ENCODE measurements at places on chromosomes 6 and 20. TPM values are rescaled to one million over a fixed set of nuclear protein-coding genes. Genes with fewer than 3 reads are reported as not detected.
A peak's percentile ranks its signal among the peaks of the same experiment; 100 is the strongest.

DNA sequence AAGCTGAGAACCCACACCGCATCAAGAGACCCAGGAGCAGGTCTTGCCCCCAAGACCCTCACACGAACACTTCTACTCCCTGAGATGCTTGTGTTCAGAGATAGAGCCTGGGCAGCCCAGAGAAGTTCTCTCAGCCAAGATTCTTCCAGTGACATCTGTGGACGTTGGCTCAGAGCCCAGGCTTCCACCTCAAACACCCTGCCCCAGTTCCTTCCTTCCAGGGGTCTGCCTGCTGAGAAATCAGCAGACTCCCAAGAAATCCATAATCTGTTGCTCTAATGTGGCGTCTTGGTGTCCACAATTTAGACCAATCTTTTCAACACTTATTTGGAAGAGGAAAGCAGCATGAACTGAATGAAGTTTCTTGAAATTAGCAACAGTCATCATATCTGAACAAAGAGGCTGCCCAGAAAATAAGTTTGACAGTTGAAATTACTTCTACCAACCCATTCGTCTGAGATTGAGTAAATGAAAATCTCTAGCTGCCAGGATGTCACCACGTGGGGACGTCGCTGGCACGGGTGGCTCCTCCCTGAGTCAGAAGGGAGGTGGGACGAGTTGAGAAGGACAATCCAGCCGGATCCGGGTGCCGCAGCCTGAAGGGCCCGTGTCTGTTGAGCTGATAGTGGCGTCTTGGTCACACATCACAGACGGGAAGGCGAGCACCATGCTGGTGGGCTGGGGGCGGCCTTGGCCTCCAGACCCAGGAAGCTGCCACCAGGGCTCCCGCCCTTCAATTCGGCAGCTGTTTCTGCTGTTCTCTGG lies 400.9 kb downstream of the TAF4 start:
- no peaks in the 10 kb centered on the region for H3K27me3 ChIP-seq
- H3K4me1 ChIP-seq = no peaks in the 10 kb centered on the region
- no peak for DNase-seq

Gene RIMS1
- 1.1 TPM for total RNA-seq

Gene FNDC11
- 2.8 TPM for total RNA-seq

Gene SIM1
- 0.14 TPM for total RNA-seq

Gene FAM83C
- total RNA-seq = not detected

DNA sequence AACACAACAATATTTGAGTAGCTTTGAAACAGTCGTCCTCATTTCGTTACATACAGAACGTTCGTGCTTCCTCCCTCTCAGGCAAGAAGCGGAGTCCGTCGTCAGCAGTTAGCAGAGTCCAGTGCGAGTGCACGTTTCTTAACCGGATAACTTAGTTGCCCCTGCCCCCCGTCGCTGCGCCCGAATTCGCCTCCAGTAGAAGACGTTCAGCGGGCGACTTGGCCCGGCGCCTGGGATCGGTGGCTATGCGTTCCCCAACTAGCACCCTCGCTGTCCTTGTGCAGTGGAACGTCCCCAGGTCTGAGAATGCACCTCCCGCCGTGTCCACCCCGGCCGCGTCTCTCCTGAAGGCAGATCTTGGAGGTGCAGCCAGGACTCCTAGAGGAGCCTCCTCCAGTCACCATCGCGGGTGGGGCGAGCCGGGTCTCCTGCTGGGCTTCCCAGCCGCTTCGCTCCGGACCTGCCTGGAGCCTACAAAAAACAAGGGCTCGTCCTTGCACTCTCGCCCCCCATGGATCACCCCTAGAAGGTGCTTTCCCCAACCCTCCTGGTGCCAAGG lies 910 bp upstream of the PCSK2 start:
- peak overlapping the region; percentile 90 for H3K4me3 ChIP-seq
- H3K27ac ChIP-seq = peak overlapping the region; percentile 36
- peaks cover 6% of the 10 kb centered on the region for H3K4me1 ChIP-seq

DNA sequence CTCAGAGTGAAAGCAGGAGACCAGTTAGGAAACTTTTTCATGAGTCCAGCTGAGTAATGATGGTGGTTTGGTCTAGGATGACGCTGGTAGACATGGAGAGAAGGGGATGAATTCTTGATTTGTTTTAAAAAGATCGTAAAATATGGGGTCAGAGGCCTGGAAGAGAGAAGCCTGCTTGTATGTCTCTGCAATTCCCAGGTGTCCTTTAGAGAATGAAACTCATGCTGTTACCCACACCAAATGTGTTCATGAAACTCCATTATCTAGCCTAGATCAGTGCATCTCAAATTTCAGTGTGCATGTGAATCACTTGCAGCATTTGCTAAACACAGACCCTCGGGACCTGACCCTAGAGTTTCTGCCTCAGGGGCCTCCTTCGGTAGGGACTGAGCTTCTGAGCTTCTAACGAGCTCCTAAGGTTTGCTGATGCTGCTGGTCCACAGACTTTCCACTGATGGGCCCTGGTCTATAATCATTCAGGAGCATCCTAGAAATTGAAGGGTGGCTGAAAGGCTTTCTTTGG lies 302.0 kb upstream of the PLCB4 start:
- H3K27me3 ChIP-seq = no peaks in the 10 kb centered on the region
- no peak overlapping the region for H3K27ac ChIP-seq
- peaks cover 7% of the 10 kb centered on the region for H3K4me1 ChIP-seq
- H3K4me3 ChIP-seq = no peak overlapping the region

DNA sequence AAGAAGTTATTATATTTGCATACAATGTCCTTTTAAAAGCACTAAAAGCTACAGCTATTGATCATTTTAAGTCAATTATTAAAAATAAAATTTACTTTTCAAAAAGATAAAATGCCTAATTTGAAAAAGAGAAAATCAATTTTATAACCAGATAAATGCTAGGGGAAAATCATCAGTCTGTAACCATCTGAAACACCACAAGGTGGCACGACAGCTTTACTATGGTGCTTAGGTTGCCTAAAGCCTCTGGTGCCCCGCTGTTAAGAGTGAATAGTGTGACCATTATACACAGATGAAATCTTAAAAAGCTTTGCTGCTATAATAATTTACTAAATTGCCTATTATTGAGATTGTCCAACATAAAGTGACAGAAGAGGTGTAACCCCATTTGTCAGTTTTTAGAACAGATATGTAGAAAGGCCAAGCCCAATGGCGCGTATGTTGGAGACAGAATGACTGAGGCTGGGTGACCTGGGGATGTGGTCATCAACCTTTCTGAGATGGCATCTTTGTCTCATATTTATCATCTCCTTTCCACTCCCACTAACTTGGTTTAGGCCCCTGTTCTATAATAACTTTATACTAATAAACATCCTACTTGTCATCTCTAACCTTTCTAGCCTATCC lies 100.8 kb downstream of the MOXD1 start:
- no peak overlapping the region for H3K27ac ChIP-seq
- no peak overlapping the region for H3K4me3 ChIP-seq
- H3K4me1 ChIP-seq = no peaks in the 10 kb centered on the region

DNA sequence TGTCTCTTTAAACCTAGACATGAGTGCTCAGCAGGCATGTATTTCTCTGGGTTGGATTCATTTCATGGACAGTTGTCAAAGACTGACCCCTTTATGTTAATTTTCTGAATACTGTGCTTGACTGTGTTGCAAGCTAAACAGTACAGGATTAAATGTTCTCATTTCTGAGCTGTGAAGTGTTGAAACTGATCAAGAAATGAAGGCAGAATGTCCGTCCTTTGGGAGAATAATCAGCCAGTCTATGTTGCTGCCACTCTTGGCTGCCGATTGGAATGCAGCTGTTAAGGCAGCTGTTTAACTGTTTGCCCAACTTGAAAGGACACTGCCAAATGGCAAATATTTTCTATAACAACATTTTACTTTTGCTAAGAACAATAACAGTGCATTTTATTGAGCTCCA lies 87.3 kb downstream of the CEP57L1 start:
- peaks cover 9% of the 10 kb centered on the region for H3K27me3 ChIP-seq
- no peak for DNase-seq
- H3K36me3 ChIP-seq = no peaks in the 10 kb centered on the region
- no peak overlapping the region for H3K4me3 ChIP-seq
- H3K4me1 ChIP-seq = peaks cover 27% of the 10 kb centered on the region

DNA sequence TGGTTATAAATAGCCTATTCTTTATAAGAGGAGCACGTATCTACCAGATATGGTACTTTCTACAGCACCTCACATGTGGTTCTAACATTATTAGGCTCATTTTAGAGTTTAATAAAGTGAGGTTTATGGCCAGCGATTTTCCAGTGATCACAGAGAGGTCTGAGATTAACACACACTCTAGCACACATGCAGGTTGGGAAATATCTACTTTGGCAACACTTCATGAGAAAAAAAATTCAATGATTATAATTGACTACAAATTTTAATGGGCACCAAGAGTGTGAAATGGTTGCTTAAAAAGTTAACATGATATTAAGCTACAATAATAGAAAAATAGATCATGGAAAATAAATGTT lies 693 bp upstream of the KLHL31 start:
- H3K36me3 ChIP-seq = no peaks in the 10 kb centered on the region
- H3K27ac ChIP-seq = no peak overlapping the region
- H3K27me3 ChIP-seq = peaks cover 9% of the 10 kb centered on the region
- DNase-seq = no peak
- H3K4me1 ChIP-seq = no peaks in the 10 kb centered on the region

Gene TUBB2B
- 253 TPM for total RNA-seq

Gene PRELID3B
- total RNA-seq = 47.0 TPM

DNA sequence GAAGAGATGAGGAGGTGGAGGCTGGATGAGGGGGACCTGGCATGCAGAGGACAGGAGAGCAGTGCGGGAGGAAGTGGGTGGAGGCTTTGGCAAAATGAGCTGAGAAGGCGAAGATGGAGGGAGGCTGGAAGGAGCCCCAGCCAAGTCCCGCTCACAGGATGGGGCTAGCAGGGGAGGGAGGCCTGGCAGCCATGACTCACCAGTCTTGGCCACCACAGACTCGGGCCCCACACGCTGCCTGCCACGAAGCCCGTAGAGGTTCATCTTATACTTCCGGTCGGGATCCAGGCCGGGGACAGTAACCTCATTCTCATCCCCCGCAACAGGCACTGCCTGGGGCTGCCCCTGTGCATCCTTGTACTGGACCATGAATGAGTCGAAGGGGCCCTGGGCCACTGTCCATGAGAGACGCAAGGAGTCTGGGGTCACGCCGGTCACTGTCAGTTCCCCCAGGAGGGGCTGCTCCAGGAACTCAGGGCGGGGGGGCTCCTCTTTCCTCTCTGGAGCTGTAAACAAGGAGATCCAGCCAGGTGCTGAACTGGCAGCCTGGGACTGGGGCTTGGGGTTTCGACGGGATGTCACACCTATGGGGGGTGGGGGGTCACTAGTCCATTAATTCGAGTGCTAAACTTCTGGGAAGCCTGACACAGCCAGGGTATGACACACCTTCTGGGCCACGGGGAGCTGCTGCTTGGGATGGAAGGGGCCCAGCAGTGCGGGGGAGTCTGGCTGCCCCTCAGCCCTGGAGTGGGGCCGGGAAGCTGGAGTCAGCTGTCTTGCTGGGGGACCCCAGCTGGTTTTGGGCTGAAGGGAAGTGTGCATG lies 27.8 kb downstream of the TNXB start:
- H3K27me3 ChIP-seq = peaks cover 4% of the 10 kb centered on the region
- DNase-seq = no peak
- H3K4me3 ChIP-seq = no peak overlapping the region
- H3K4me1 ChIP-seq = no peaks in the 10 kb centered on the region
- no peak overlapping the region for H3K27ac ChIP-seq

- no peak overlapping the region for H3K27ac ChIP-seq
- no peaks in the 10 kb centered on the region for H3K27me3 ChIP-seq
- no peaks in the 10 kb centered on the region for H3K36me3 ChIP-seq
- no peaks in the 10 kb centered on the region for H3K4me1 ChIP-seq
- no peak for DNase-seq
- no peak overlapping the region for H3K4me3 ChIP-seq
These were observed 394.4 kb downstream of the CDH4 start for GRCh38 chr20:61646453-61646852.

DNA sequence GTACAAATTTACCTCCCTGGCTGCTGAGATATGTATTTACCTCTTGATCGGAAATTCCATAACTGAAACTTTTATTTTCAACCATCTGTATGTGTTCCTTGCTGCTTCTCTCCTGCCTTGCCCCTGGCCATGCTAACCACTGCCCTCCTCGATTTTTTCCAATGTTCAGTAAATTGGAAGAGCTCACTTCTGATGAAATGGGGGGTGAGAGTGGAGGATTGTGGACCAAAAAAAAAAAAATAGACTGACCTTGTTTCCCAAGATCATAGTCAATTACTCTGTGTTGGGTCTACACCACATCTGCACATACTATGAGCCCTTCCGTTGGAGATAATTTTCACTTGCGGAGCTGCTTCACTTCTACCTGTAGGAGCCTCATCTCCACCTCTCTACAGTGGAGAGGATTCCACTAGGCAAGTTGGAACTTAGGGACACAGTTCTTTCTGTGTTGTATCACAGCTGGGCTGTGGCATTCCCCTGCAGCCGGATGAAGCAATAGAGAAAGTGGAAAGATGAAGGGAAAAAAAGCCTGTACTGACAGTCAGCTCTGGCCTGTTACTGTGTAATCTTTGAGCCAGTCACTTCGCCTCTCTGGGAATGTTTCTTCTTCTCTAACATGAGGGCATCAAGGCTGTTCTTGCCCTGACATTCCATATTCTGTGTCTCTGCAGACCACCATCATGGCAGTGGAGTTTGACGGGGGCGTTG lies 1.6 kb downstream of the PSMB9 start:
- H3K4me3 ChIP-seq = no peak overlapping the region
- H3K4me1 ChIP-seq = no peaks in the 10 kb centered on the region
- no peak for DNase-seq
- peaks cover 91% of the 10 kb centered on the region for H3K27me3 ChIP-seq
- H3K36me3 ChIP-seq = no peaks in the 10 kb centered on the region

Gene SYCP2
- total RNA-seq = 1.2 TPM

GRCh38 chr20:37387519-37388269 lies 41.8 kb downstream of the SRC start:
- DNase-seq = peak; percentile 25
- no peak overlapping the region for H3K4me3 ChIP-seq
- peaks cover 67% of the 10 kb centered on the region for H3K36me3 ChIP-seq
- no peaks in the 10 kb centered on the region for H3K27me3 ChIP-seq
- H3K4me1 ChIP-seq = no peaks in the 10 kb centered on the region

DNA sequence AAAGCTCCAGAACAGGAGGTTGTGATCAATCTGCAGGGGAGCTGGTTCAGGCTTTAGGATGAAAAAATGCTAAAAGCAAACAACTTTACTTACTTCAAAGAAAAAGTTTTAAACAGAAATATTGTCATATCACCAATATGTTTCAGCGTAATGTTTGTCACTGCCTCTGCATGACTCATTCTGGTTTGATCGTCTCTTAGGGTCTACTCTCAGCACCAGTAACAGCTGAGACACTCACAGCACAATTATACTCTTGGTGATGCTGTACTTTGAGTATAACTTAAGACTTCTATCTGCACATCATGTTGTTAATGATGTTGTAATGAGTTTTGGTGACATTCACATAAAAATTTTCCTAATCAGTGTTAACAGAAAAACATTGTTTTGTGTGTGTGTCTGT lies 665.4 kb downstream of the EPM2A start:
- no peaks in the 10 kb centered on the region for H3K4me1 ChIP-seq
- no peaks in the 10 kb centered on the region for H3K36me3 ChIP-seq
- no peaks in the 10 kb centered on the region for H3K27me3 ChIP-seq
- H3K27ac ChIP-seq = no peak overlapping the region
- no peak for DNase-seq
- no peak overlapping the region for H3K4me3 ChIP-seq

- H3K27me3 ChIP-seq = no peaks in the 10 kb centered on the region
- no peak for DNase-seq
- peaks cover 51% of the 10 kb centered on the region for H3K36me3 ChIP-seq
- no peak overlapping the region for H3K27ac ChIP-seq
- H3K4me3 ChIP-seq = no peak overlapping the region
These were observed 27.6 kb downstream of the ZNF292 start for GRCh38 chr6:87182940-87183339.

GRCh38 chr20:5471368-5471767 lies 154.6 kb upstream of the PROKR2 start:
- H3K27me3 ChIP-seq = peaks cover 8% of the 10 kb centered on the region
- DNase-seq = no peak
- no peaks in the 10 kb centered on the region for H3K36me3 ChIP-seq
- no peak overlapping the region for H3K4me3 ChIP-seq
- H3K4me1 ChIP-seq = no peaks in the 10 kb centered on the region
- H3K27ac ChIP-seq = no peak overlapping the region
